ENCODE measurements at places on chromosomes 6 and 20.
A peak's percentile ranks its signal among the peaks of the same experiment; 100 is the strongest.

DNA sequence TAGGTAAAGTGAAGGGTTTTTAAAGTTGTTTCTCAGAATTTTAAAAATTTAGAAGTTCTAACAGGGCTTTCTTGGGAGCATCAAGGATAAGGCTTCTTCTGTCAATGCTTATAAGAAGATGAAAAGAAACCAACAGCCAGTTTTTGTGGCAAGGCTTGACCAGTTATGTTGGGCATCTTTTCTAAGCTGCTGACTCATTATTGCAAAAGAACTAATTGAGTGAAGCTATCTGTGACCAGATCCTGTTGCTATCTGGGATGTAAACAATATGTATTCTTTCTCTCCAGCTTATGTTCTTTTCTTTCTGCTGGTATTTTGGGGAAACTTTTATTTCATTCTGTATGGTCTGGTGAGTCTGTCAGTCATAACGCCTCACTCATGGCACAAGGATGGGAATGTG, 643.8 kb downstream of the HDGFL1 start:
- no peak for DNase-seq

DNA sequence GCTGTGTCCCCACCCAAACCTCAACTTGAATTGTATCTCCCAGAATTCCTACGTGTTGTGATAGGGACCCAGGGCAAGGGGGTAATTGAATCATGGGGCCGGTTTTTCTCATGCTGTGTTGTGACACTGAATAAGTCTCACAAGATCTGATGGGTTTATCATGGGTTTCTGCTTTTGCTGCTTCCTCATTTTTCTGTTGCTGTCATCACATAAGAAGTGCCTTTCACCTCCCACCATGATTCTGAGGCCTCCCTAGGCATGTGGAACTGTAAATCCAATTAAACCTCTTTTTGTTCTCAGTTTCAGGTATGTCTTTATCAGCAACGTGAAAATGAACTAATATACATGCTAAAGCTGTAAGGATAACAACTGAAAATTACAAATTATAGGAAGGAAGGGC, 88.3 kb downstream of the CDYL start:
- DNase-seq, result peak; percentile 82

GRCh38 chr6:119201480-119201879, 123.0 kb upstream of the FAM184A start:
- DNase-seq, result no peak

- no peak for DNase-seq
Measured at GRCh38 chr6:133612459-133612858, 276.5 kb upstream of the TCF21 start.

- DNase-seq, result no peak
Measured at GRCh38 chr6:21398741-21399325, 194.7 kb upstream of the SOX4 start.

GRCh38 chr6:133956416-133957049, 3.5 kb downstream of the TBPL1 start:
- DNase-seq, result no peak

- no peak for DNase-seq
Measured at GRCh38 chr6:423799-424345, 32.3 kb downstream of the IRF4 start.

DNA sequence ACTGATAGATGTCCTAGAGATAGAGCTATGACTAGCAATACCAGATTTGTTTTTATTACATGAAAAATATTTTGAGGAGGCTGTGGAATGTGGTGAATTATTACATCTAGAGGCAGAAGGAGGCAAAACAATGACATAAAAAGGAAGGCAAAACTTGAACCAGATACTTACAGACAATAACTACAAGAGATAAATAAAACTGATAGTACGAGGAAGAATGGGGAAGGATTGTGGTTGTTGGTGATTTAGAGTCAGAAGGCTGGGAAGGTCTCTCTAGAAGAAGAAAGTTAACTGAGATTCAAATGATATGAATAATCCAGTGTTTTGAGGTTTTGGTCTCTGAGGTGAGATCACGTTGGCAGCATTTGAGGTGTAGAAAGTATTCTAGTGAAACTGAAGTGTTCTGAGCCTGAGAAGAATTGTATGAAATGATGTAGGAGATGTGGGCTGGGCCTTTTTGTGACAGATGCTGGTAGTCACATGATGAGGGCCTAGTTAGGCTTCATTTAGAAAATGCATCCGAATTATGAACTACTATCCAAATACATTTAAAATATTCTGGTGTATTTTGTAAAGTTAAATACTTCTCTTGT, 589.1 kb downstream of the EYS start:
- DNase-seq, result no peak

DNA sequence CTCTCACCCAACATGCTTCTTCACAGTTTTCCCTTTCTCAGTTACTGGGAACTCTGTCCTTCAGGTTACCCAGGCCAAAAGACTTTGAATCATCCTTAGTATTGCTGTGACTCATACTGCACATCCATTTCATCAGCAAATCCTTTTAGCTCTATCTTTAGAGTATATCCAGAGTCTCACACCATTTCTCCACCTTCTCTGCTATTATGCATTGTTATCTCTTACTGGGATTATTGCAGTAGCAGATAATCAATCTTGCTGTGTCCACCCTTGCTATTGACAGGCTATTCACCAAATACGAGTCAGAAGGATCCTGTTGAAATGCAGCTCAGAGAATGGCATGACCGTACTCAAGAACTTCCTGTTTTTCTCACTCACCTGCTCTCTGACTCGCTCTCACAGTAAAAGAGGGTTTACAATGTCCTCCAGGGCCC, 57.3 kb downstream of the BCKDHB start:
- DNase-seq, result peak; percentile 38

DNA sequence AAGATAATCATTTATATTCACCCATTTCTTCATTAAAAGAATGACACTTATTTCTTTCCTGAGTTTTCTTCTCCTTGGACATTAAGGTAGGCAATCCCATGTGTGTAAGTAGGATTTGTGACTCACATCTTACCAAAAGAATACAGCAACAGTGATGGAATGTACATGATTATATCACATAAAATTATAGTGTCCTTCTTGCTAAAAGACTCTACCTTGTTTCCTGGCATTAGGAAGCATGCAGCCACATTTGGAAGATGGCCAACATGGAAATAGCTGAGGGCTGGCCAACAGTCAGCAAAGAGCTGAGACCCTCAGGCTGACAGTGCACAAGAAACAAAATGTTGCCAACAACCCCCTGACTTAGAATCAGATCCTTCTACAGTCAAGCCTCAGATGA, 327.9 kb upstream of the MARCKS start:
- DNase-seq, result no peak

- DNase-seq, result no peak
Measured at GRCh38 chr20:11976966-11977365, 59.3 kb downstream of the BTBD3 start.

GRCh38 chr20:25865715-25866656, 169.3 kb upstream of the ZNF337 start:
- DNase-seq, result peak; percentile 56

- DNase-seq, result peak; percentile 65
Measured at GRCh38 chr6:4359108-4359730, 223.8 kb upstream of the ECI2 start.

DNA sequence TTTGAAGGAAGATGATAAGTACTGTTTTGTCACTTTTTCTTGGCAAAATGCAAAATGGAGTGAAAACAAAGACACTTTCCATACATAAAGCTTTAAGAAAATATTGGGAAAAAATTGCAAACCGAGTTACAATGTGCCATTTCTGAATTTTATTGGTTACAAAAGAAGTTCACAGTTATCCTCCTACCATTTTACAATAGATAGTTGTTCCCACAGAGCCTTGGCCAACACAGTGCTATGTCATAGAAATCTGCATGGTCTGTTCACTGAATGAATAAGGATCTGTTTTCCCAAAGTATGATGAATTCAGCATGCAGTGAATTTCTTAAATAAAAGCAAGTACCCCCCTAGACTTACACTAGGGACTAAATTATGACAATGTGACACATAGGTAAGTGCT, 268.2 kb upstream of the POU3F2 start:
- no peak for DNase-seq

DNA sequence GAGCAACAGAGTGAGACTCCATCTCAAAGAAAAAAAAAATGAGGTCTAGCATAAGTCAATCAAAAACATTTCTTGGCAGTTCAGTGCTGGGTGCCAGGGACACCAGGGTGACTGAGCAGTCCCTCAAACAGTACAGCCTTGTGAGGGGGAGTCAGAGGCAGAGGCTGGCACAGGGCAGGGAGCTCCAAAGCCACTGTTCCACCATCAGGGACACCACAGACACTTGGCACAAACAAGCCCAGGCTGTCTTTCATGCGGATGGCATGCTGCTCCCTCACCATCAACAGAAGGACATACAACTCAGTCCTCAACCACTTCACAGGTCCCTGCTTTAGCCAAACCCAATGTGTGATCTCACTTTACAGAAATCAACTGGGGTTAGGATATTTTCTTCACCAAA, 36.0 kb upstream of the GRM4 start:
- no peak for DNase-seq

- DNase-seq, result no peak
Measured at GRCh38 chr6:125574604-125575003, 174.8 kb upstream of the HEY2 start.

DNA sequence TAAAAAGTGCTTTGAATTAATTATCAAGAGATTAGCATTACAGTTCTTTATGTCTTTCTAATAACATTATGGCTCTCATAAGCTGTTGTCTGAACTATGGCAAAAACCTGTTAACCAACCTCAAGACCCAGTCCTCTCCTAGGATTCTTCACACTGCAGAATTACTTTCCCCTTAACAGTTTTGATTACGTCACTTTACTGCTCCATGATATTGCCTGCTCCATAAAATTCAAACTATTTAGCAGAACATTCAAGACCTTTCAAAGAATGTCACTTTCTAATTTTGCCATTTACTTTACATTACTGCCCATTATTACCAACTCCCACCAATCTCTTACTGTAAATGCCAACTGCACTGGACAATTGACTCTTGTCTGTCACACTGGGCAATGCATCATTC, 843.5 kb downstream of the PHF3 start:
- DNase-seq, result no peak

GRCh38 chr20:38326309-38326708, 20.0 kb upstream of the LBP start:
- DNase-seq, result no peak

DNA sequence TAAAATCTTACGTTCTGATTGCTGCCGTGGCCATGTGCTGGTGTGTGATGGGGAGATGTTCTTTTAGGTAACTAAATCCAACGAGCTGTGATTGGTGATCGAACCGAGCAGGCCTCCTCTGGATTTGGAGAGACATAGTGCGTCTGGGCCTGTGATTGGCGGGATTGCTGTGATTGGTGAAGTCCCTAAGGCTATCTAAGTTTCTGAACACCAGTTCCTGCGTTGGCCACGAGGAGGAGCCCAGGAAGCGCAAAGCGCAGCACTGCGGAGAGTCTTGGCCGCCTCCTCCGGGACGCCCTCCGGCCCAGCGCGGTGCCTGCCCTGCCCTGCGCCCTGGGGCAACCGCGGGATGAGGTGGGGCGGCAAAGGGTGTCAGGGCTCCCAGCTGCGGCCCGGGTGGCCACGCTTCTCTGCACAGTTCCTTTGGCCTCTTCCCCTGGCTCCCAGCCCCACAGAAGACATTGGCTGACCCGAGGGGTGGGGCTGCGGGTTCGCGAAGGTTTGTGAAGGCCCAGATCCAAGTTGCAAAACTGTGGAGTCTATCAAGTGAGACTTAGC, 33.0 kb downstream of the HNF4A start:
- DNase-seq, result peak; percentile 65

Measured in inflammatory macrophage treated with lipopolysaccharide for 4 hours (primary cell).